Posterior cingulate gyrus (tissue), 11 donors: ENCODE measurements at places on chromosomes 7 and 10.

DNA sequence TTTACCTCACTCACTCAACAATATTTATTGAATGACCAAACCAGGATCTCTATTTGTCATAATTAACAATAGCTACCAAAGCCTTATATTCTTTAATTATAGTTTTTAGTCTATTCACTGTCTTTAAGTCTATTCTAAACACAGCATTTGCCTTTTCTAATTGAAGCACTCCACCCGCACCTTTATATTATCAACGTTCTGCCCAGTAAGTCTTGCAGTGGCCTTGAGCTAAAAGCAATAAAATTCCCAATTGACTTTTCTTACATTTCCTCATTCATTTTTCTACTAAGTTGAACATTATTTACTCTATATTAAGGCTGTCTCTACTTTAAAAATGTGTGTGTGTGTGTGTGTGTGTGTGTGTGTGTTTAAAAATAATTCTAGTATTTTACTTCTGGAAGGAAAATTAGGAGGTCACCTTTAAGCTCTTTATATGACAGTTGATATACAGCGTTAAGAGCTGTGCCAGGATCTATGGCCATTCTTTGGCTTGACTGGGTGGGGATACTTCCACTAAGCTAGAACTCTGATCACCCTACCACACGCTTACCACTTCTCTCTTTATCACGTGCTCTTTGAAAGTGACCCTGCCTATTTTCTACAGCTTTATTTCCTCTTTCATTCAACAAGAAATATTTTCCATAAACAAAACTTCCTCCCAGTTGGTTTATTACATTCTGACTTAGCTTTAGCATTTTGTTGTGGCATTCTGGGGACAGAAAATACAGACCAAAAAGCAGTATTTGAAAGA lies 8.8 kb downstream of the PAPSS2 start:
- DNase-seq: no peak

DNA sequence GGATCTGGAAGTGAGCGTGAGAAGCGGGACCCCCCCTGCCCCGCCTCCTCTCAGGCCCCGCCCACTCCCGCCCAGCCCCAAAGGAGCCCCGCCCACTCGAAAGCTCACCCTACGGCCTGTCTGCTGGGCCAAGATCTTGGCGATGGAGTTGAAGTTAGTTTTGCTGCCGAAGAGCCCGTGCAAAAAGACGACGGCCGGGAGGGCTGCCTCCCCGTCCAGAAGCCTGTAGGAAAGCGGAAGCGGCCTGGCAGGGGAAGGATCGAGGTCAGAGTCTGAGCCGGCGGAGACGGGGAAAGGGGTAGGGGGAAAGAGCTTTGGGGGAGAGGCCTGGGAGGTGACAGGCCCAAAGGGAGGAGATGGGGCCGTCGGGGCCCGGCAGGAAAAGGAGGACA lies 386 bp downstream of the ABHD11 start:
- no peak for DNase-seq

- no peak for DNase-seq
These were observed 899.1 kb upstream of the ZWINT start for GRCh38 chr10:57260175-57260574.

DNA sequence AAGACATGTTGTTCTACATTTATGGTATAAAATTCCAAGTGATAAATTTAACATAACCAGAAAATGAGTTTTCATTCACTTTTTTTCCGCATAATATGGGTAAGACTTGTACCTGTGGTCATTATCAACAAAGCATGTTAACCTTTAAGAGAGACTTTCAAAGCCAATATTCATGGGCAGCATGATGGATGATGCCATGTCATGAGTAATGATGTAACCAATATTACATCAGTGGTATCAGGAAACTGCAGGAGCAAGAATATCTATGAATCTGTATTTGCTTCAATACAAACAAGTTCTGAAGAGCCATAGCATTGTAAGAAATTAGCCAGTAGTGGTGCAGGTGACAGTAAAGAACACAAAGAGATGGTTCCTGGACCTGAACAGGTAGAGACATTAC lies 126.9 kb downstream of the C1GALT1 start:
- no peak for DNase-seq

DNA sequence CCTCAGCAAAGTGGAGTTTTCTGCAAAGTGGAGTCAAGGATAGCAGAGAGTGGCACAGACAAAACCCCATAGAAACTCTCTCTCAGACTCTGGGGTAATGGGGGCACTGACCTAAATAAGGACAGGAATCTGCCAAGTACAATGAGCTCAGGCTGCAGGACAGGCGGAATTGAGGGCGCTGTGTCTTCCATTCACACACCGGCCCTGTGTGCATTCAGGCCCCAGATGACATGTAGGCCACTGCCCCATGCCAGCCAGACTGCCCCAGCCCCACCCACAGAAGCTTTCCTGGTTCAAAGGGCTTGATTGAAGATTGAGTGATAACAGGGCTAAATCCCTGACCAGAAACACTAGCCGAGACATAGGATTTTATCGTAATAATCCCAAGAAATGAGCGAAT lies 52.7 kb downstream of the EEPD1 start:
- DNase-seq: peak; percentile 80

DNA sequence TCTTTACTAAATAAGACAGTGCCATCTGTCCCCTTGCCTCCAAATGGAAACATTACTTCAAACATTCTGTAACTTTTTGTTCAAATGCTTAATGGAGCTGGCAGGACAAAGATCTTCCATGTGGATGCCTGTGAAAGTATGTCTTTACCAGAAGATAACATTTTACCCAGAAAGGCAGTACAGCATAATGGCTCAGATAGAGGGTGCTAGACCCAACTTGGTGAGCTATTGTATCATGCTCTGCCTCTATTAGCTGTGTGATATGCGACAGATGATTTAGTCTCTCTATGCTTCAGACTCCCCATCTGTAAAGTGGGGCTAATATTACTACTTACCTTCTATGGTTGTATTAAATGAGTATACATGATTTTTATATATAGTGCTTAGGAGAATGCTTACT lies 8.8 kb upstream of the SMKR1 start:
- no peak for DNase-seq
